ENCODE measurements at places on chromosomes 11 and 22. TPM values are rescaled to one million over a fixed set of nuclear protein-coding genes. Genes with fewer than 3 reads are reported as not detected.
A peak's percentile ranks its signal among the peaks of the same experiment; 100 is the strongest.

DNA sequence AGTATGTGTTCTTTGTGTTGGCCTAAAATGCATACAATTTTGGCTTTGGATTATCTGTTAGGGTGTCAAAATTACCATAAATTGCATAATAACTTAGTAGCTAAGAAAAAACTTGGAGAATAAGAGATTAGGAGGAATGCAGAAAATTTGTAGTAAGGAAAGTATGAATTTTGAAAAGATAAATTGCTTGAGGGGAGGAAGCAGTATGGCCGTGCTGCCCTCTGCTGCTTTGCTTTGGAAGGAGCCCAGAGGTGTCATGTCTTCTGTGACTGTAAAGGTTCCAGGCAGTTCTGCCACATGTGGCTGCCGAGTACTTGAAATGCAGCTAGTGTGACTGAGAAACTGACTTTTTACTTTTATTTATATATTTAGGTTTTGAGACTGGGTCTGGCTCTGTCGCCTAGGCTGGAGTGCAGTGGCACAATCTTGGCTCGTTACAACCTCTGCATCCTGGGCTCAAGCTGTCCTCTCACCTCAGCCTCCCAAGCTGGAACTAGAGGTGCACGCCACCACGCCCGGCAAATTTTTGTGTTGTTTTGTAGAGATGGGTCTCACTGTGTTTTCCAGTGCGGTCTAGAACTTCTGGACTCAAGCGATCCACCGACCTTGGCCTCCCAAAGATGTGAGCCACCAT lies 1.8 kb downstream of the ADSL start:
- DNase-seq, result peak; percentile 46
- peak overlapping the region; percentile 94 for H3K4me3 ChIP-seq
- H3K27ac ChIP-seq, result peak overlapping the region; percentile 91
- H3K36me3 ChIP-seq, result peaks cover 2% of the 10 kb centered on the region
- H3K4me1 ChIP-seq, result peaks cover 26% of the 10 kb centered on the region

DNA sequence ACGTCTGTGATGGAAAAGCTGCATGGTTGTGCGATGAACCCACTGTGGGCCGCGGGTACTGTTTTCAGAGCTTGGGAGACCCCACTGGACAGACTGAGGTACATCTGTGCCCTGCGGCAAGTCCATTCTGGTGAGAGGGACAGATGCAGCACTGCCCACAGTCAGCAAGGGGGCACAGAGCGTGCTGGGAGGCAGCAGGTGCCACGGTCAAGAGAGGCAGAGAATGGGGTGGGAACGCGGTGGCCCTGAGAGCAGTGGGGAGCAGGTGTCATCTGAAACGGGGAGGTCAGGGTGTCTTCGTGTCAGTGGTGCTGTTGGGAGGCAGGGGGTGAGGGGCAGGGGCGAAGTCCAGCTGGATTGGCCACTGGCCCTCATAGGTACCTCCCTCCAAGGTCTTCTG lies 32.0 kb downstream of the TBC1D22A start:
- H3K36me3 ChIP-seq, result peaks cover 2% of the 10 kb centered on the region
- H3K4me1 ChIP-seq, result peaks cover 17% of the 10 kb centered on the region
- no peak overlapping the region for H3K4me3 ChIP-seq
- DNase-seq, result no peak

DNA sequence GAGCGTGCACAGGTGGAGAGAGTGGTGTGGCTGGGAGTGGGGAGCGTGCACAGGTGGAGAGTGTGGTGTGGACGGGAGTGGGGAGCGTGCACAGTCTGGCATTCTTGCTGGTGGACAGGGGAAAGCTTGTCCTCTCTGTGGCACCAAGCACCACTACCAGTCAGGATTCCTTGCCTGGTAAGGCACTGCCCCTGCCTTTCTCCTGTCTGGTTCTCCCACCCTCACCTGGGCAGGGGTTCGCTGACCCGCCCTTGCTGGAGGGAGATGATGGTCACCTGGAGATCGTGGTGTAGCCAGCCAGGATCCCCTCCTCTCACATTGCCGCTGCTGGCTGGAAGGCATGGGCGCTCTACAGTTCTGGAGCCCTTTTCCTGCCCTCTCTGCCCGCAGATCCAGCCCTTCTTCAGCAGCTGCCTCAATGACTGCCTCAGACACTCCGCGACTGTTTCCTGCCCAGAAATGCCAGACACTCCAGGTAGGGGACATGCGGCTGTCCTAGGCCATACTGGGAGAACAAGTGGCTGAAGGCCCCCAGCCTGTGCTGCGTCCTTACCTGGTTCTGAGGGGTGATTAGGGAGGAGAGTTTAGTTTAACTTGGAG lies 16.7 kb downstream of the TMEM121B start:
- H3K27ac ChIP-seq, result no peak overlapping the region
- no peak for DNase-seq
- no peak overlapping the region for H3K4me3 ChIP-seq
- peaks cover 12% of the 10 kb centered on the region for H3K36me3 ChIP-seq
- H3K27me3 ChIP-seq, result no peaks in the 10 kb centered on the region
- H3K4me1 ChIP-seq, result peaks cover 31% of the 10 kb centered on the region

DNA sequence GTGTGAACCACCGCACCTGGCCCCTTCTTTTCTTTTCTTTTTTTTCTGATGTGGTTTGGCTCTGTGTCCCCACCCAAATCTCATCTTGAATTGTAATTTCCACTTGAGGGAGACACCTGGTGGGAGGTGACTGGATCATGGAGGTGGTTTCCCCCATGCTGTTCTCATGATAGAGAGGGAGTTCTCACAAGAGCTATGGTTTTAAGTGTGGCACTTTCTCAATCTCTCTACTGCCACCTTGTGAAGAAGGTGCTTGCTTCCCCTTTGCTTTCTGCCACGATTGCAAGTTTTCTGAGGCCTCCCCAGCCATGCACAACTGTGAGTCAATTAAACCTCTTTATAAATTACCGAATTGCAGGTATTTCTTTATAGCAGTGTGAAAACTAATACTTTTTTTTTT lies 4.9 kb upstream of the TCN2 start:
- H3K4me3 ChIP-seq, result no peak overlapping the region
- no peaks in the 10 kb centered on the region for H3K27me3 ChIP-seq
- H3K27ac ChIP-seq, result peak overlapping the region; percentile 1
- no peaks in the 10 kb centered on the region for H3K36me3 ChIP-seq
- H3K4me1 ChIP-seq, result peaks cover 5% of the 10 kb centered on the region

DNA sequence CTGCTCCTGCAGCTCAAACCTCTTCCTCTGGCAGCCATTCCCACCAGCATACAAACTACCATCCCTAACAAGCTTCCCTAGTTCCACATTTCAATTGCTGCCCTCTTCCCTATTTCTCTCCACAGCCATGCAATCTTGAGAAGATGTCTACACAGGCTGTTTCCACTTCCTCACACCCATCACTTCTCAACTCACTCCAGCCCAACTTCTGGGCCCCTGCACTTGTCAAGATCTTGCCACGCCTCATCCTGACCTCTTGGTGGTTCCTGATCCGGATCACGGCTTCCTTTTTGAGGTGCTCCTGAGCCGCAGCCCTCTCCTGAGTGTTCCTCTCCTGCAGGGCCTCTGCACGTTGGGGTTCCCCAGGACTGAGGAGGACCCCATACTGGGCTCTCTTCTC lies 22.6 kb downstream of the RPL27A start:
- DNase-seq, result no peak
- H3K27me3 ChIP-seq, result peaks cover 10% of the 10 kb centered on the region
- H3K4me1 ChIP-seq, result peaks cover 7% of the 10 kb centered on the region
- H3K27ac ChIP-seq, result no peak overlapping the region

DNA sequence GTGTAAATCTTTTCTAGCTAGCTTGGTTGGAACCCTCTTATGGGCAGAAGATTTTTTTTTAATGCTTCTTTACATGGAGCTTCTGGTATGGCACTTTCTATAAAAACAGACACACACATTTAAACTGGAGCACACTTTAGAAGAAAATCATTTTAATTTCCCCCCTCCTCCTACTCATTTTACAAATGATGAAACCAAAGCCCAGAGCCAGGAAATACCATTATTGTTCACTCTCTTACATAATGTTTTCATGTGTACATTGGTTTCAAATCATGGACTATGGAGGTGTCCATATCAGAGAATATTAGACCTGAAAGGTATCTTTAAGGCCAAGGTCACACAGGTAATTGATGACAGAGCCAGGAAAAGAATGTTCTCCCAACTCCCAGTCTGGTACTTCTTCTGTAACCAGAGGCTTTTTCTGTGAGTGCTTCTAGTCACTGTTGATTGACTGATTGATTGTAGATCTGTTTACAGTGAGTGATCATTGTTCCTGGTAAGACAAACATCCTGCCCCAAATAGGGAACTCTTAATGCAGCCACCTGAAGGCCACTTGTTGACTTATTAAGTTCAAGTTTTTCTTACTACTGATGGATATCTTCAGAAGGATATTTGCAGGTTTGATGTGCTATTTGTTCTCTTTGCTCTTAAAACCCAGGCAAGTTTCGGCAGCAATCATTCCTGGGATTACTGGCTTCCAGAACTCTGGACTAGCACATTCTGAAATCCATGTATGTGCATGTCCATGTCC lies 26.8 kb upstream of the ME3 start:
- peaks cover 2% of the 10 kb centered on the region for H3K36me3 ChIP-seq
- H3K27ac ChIP-seq, result no peak overlapping the region
- no peaks in the 10 kb centered on the region for H3K4me1 ChIP-seq
- no peak overlapping the region for H3K4me3 ChIP-seq
- DNase-seq, result no peak
- H3K27me3 ChIP-seq, result peaks cover 8% of the 10 kb centered on the region

GRCh38 chr11:20110908-20111669 lies 49.2 kb downstream of the DBX1 start:
- H3K4me1 ChIP-seq, result peaks cover 8% of the 10 kb centered on the region
- H3K4me3 ChIP-seq, result no peak overlapping the region
- H3K27ac ChIP-seq, result no peak overlapping the region
- peaks cover 6% of the 10 kb centered on the region for H3K27me3 ChIP-seq

DNA sequence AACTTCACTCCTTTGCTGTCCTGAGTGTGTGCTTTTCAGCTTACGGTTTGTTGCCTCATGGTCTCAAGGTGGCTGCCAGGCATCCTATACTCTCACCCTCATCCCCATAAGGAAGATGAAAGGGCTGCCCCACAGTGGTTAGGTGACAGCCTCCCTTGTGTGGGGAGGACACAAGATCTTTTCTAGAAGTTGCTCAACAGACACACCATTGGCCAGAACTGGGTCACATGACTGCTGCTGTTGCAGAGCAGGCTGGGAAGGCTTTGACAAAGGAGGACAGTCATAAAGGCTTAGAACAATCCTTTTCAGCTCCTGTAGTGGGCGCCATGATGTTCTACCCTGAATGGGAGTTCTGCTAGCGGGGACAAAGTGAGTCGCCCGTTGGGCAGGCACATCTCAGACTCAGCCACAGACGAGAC lies 69.7 kb upstream of the RASD2 start:
- no peak overlapping the region for H3K27ac ChIP-seq
- peaks cover 9% of the 10 kb centered on the region for H3K27me3 ChIP-seq
- DNase-seq, result no peak
- H3K4me3 ChIP-seq, result no peak overlapping the region
- H3K36me3 ChIP-seq, result no peaks in the 10 kb centered on the region
- no peaks in the 10 kb centered on the region for H3K4me1 ChIP-seq

GRCh38 chr11:134398079-134398444 lies 14.0 kb downstream of the B3GAT1 start:
- no peaks in the 10 kb centered on the region for H3K36me3 ChIP-seq
- H3K27ac ChIP-seq, result no peak overlapping the region
- H3K4me3 ChIP-seq, result no peak overlapping the region
- no peaks in the 10 kb centered on the region for H3K4me1 ChIP-seq
- no peak for DNase-seq

DNA sequence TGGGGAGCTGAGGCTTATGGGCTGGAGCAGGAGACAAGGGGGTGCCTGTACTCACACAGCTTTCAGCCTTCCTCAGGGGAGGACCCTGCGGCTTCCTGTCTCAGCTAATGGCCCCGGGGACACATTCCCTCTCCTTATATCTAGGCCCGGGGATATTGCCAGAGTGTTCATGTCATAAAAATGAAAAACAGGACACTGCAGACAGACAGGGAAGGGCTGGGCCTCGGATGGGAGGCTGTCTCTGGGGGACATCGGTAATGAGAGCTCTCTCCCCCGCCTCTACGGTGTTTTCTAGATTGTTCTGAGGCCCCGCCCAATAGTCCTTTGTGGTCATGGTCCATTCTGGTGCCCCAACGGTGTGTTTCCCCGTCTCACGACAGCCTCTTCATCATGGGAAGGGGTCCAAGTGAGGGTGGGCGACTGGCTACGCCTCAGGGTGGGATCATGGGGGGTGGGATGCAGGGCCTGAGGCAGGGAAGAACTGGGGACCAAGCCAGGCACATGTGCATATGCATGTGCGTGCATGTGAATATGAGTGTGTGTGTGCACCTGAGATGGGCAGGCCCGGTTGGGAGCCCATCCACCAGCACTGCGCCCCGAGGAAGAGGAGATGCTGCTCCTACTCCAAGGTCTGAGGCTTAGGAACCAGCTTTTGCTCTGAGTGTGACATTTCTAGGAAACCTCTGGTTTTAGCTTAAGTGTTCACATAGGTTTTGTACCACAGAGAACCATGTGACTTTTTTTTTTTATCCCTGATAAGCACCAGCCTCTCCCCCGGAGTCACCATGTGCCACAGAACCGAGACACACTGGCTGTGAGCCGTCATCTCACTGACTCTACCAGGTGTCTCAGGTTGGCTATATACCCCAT lies 5.3 kb downstream of the ARVCF start:
- no peak for DNase-seq
- H3K36me3 ChIP-seq, result no peaks in the 10 kb centered on the region
- H3K4me1 ChIP-seq, result peaks cover 3% of the 10 kb centered on the region
- peaks cover 6% of the 10 kb centered on the region for H3K27me3 ChIP-seq

- peaks cover 22% of the 10 kb centered on the region for H3K27me3 ChIP-seq
- H3K36me3 ChIP-seq, result peaks cover 3% of the 10 kb centered on the region
- DNase-seq, result no peak
- peaks cover 1% of the 10 kb centered on the region for H3K4me1 ChIP-seq
- H3K4me3 ChIP-seq, result no peak overlapping the region
Observed at GRCh38 chr11:66443602-66444001, 5.0 kb upstream of the MRPL11 start.

- peaks cover 5% of the 10 kb centered on the region for H3K4me1 ChIP-seq
- DNase-seq, result no peak
- H3K36me3 ChIP-seq, result no peaks in the 10 kb centered on the region
- no peak overlapping the region for H3K27ac ChIP-seq
- H3K4me3 ChIP-seq, result no peak overlapping the region
Observed at GRCh38 chr11:12813371-12814225, 139.4 kb downstream of the TEAD1 start.

DNA sequence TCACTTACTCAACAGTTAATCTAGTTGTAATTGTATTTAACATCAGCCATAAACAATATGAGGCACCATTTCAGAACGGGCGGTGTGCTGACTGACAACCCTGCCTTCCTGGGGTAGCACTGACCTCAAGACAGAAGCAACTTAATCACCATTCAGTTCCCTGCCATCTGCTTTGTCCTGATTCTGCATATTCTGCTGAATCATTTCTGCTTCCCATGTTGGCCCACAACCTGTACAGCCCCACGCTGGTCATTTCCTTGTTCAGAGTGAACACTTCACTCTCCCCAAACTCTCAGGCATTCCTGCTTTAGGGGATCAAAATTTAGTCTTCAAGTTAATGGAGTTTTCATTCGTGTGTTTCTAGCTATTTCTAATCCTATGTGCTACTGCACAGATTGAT lies 132.3 kb upstream of the ZBED5 start:
- no peak overlapping the region for H3K27ac ChIP-seq
- no peaks in the 10 kb centered on the region for H3K4me1 ChIP-seq
- DNase-seq, result no peak
- H3K27me3 ChIP-seq, result peaks cover 7% of the 10 kb centered on the region

BTBD18 gene
- not detected for total RNA-seq

MUC6 gene
- not detected for total RNA-seq

DDX17 gene
- total RNA-seq, result 546 TPM

XBP1 gene
- total RNA-seq, result 146 TPM

MAPK12 gene
- 1.9 TPM for total RNA-seq

OR4D5 gene
- not detected for total RNA-seq

VPREB1 gene
- total RNA-seq, result not detected

RAB36 gene
- total RNA-seq, result 2.4 TPM

MYO7A gene
- 0.57 TPM for total RNA-seq

CDCA5 gene
- total RNA-seq, result 0.90 TPM

PLEKHB1 gene
- 26.5 TPM for total RNA-seq

ASCL2 gene
- total RNA-seq, result not detected

CRYBA4 gene
- not detected for total RNA-seq
